ENCODE measurements at places on chromosomes 6 and 20.

- DNase-seq, result no peak
Observed at GRCh38 chr20:2760952-2761305, 39.5 kb downstream of the CPXM1 start.

- no peak for DNase-seq
Observed at GRCh38 chr6:167472880-167473279, 148.0 kb downstream of the TTLL2 start.

- peak; percentile 14 for DNase-seq
Observed at GRCh38 chr6:144285798-144286502, 815 bp downstream of the UTRN start.

DNA sequence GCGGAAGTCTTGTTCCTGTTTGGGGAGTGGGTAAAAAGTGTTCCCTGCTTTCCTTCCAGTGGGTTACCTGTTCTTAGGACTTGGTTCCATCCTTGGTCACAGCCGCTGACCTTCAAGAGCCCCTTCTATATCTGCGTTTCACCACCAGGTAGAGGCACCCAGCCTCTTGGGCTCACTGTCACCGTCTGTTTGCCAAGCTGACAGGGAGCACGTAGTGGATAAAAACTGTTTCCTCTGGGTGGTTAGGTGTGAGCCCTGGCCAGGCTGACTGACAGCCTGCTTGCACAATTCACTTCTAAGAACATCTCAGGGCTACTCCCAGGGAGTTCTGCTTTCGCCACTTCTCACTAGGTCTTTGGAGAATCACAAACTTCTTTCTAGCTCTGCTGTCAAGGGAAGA lies 1.8 kb upstream of the JPH2 start:
- no peak for DNase-seq

- no peak for DNase-seq
Observed at GRCh38 chr6:44129841-44130322, 2.5 kb downstream of the TMEM63B start.

Data from activated effector memory CD4-positive, alpha-beta T cell treated with Interleukin-2 at 50 U/mL for 16 hours (primary cell).